ENCODE measurements at places on chromosomes 1 and 21.

DNA sequence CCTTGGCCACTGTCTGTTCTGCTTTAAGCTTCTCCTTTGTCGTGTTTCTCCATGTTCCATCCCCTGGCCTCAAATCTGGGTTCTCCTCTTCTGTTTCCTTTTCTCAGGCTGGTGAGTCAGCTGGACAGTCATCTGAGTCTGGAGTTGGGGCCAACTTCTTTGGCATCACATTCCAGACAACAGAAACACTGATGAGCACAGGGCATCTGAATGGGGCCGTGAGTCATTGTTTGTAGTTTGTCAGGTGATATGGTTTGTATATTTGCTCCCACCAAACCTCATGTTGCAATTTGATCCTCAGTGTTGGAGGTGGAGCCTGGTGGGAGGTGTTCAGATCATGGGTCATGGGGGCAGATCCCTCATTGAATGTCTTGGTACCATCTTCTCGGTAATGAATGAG lies 14.3 kb upstream of the OLIG2 start:
- DNase-seq: no peak

- DNase-seq: no peak
These were observed 13.6 kb upstream of the RGL1 start for GRCh38 chr1:183791319-183791718.

DNA sequence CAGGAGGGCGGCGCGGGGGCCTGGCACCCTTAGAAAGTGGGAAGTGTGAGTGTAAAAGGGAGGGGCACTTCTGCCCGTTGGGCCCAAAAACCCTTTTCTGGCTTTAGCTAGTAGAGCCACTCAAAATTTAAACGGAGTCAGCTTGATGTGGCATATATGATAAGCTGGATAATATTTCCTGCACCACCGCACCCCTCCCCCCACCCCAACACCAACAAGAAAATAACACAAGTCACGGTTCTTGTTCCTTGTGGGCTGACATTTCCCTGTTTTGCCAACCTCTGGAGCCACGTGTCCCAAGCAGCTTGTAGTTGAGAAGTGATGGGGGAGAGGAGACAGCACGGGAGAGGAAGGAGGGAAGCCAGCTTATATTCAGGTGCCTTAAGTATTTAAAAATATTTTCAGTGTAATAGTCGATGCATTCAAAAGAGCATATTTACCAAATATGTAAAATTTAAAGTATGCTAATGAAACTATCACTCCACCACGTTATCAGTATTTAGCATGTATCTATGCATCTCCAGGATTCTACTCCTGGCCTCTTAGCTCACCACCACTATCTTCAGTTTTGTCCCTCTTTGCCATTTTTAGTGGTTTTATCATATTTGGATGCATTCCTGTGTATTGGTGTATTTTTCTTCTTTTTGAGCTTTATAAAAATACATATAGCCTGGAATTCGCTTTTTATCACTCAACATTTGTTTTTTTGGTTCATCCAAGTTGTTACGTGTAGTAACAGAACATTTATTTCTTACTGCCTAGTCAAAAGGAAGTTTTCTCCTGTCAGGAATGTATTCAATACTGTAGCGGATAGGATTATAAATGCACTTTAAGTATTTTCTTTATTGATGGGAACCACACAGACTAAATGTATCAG lies 773 bp upstream of the DDX59 start:
- DNase-seq: peak; percentile 44

- DNase-seq: no peak
These were observed at the start of gene COL24A1 for GRCh38 chr1:86156566-86157455. Gene COL24A1, minus strand, starts transcription at chr1:86156772. Its CDS starts 376 bp downstream, at chr1:86156396.

All from HuH-7.5 (cell line).